ENCODE measurements at places on chromosomes 12 and 14.

- DNase-seq: no peak
These were observed 14.2 kb upstream of the WDR20 start for GRCh38 chr14:102125546-102125945.

GRCh38 chr12:78951803-78952551, 87.4 kb downstream of the SYT1 start:
- no peak for DNase-seq

DNA sequence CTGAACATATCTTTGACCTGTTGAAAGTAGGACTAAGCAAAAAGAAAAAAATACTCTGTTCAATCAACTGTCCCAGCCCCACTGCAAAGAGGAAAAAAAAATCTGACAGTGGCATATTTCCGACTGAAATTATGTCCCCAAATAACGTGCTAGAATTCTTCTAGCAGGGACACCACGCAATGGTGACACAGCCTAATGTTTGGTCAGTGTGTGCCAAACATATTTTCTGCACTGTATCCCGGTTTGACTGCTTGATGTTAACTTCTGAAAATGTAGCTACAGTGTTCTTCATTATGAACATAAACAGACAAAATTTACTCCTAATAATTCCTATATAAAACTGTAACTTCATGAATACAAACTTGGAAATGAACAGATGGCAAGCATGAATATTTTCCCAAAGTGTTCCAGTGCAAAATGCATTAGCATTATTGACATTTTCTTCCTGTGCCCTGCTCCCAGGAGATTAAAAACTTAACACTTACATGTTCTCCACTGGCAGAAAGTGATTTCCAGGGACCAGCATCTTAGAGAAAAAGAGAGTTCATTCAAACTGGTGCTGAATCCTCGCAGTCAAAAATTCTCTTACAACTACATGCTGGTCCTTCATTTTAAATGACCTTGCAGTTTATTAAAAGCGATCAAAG, 72.4 kb upstream of the SYT1 start:
- DNase-seq: no peak

DNA sequence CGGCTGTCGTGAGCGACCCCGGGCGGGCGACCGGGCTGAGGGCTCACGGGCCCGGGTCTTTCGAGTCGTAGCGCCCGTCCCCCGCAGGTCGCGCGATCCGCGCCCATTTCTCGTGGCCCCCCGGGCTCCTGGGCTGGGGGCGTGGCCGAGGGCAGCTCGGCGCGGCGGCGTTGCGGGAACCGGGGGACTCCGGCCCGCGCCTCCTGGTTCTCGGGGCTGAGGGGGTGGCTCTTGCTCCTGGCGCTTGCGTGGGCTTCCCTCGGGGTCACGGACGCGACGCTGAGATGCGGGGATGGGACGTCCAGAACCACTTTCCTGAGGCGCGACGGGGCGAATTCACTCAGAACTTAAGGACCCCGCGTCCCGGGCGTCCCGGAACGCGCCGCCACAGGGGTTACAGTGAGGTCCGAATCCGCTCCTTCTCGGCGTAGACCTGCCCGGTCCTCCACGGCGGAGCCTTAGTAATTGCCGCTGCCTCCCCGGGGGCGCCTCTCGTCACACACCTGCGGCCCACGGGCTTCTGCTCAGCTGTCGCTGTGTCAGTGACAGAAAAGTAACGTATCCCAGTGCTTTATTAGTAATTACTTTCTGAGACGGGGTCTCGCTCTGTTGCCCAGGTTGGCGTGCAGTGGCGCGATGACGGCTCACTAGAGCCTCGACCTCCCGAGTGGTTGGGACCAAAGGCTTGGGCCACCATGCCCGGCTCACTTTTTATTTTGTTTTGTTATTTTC, 606 bp downstream of the EP400 start:
- DNase-seq: no peak

GRCh38 chr12:16358878-16359277, 11.4 kb downstream of the MGST1 start:
- DNase-seq: no peak

DNA sequence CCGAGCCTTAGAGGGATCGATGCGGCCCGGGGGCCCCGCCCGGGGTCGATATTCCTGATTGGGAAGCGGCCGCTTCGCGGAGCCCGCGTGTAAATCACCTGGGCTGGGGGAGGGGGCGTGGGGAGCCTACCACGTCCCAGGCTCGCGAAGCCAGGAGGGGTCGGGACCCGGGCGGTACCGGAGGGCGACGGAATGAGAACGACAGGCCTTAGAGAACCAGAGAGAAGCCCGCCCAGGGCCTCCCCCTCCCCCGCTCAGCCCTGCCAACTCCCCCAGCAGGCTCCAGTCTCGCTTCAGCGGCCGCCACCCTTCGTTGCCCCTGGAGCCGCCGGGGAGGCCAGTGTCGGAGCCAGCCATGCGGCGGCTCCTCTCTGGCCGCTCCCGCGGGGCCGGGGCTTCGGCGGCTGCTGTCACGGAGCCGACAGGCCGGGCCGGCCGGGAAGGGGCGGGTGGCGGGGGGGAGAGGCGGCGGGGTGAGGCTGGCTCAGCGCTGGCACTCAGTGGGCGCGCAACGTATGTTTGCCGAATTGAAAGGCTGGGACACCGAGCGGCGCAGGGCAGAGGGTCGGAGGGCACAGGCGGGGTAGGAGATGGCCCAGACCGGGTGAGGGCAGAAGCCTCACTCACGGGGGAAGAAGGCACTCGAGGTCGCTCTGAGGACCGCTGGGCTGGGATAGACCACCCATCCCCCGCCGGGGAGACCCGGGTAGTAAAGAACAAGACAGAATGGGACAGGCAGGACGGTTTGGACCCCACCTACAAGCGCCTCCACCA, 1.4 kb upstream of the DNAJC22 start:
- no peak for DNase-seq
